MCF 10A (cell line): ENCODE measurements at places on chromosomes 12 and 14.
A peak's percentile ranks its signal among the peaks of the same experiment; 100 is the strongest.

GRCh38 chr12:113088037-113088436 is 31.5 kb downstream of the DTX1 start:
- DNase-seq = no peak

- DNase-seq = peak; percentile 41
These were observed 64.8 kb upstream of the PTGR2 start for GRCh38 chr14:73786636-73787485.

- no peak for DNase-seq
These were observed 625.5 kb downstream of the DIO2 start for GRCh38 chr14:79585845-79586244.

DNA sequence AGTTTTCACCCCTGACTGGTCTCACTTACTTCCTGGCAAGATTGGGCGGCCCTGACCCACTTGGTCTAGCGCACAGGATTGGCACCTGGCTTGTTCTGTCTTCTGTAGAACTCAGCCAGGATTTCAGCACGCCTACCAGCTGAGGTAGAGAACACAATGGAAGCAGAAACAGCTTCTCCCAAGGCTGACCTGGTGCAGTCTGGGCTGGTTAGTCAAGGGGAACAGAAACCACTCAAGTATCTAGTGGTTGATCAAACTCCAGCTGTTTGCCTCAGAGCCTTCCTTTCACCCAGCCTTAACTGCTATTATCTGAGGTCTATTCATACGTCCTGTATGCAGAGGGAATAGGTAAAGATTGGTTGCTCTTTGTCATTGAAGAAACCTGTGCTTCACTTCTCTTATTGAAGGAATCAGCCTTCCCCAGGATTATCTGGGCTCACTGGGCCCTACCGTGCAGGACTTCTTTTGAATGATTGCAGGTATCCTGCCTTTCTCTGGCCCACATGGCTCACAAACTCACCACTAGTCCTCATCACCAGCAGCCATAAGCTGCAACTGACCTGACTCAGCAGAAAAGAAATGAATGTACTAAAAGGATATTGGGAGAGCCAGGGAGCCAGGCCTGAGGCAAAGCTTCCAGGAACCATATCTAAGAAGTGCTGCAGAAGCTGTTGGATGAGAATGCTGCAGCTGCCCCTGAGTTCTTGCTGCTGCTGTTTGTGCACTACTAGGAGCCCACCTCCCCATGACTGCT is 2.5 kb upstream of the PLEKHD1 start:
- no peak for DNase-seq

- DNase-seq = peak; percentile 21
These were observed 46.7 kb upstream of the ALG10B start for GRCh38 chr12:38269897-38270296.

- DNase-seq = no peak
These were observed 4.8 kb downstream of the C12orf71 start for GRCh38 chr12:27077586-27077985.

DNA sequence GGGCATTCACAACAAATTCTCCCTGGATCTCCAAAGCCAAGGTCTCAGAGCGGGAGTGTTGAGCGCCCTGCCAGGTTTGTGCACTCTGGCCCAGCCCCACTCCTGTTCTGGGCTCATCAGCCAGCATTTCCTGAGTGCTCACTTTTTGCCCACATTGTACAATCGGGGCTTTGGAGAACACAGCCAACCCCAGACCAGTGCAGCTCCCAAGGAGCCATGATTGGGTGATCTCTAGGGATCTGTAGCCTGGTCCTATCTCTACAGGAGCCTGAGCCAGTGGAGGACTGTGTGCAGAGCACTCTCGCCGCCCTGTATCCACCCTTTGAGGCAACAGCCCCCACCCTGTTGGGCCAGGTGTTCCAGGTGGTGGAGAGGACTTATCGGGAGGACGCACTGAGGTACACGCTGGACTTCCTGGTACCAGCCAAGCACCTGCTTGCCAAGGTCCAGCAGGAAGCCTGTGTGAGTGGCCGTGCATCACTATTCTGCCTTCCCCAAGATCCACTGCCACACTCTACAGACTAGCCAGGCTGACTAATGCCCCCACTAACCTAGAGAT is 2.8 kb downstream of the ARHGEF40 start:
- DNase-seq = no peak
